ENCODE measurements at places on chromosomes 13 and 19.

GRCh38 chr13:92315265-92315664, 911.3 kb upstream of the GPC6 start:
- DNase-seq, result no peak

- no peak for DNase-seq
Observed at GRCh38 chr13:53460796-53461195, 432.2 kb downstream of the OLFM4 start.

GRCh38 chr13:48411841-48412531, 927 bp downstream of the LPAR6 start:
- DNase-seq, result peak; percentile 43

- DNase-seq, result peak; percentile 35
Observed at GRCh38 chr19:28519218-28519779, 693.7 kb downstream of the UQCRFS1 start.

DNA sequence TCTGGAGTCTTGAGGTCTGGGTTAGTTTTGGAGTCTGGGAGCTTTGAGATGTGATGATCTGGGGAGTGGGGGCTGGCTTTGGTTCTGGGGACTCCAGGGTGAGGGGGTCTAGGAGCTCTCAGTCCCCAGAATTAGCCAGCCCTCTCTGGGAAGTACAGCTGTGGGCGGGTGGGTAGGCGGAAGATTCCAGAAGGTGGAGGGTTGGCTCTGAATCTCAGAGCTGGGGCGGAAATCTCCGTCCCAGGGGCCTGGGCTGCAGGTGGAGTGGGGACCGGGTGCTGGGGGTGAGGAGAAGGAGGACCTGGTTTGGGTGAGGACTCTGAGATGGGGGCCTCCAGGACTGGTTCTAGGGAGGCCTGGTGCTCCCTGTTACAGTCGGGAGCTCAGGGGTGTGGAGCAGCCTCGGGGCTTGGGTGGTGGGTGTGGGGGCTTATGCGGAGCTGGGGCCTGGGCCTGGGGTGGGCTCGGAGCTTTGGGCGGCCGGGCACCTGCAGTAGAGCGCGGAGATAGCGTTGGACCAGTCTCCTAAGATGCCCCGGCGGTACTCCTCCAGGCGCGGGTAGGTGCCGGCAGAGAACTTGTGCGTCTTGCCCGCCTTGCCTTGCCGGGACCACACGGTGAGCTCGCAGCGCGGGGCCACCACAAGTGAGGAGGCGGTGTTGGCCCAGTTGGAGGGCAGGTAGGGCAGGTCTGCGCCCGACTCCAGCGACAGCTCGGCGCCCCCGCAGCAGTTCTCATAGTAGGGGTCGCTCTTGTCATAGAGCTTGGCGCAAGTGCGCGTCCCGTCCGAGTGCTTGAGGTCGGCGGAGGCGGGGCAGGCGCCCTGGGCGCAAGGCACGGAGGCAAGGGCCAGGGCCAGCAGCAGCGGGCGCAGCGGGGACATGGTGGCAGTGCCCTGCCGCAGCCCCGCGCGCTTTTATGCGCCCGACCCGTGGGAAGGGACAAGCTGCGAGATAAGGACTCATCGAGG, at the start of gene SYCN:
SYCN (minus strand) TSS at position 892 of the 970 bp plus-strand sequence; CDS start at position 883, 9 bp downstream.
- no peak for DNase-seq

DNA sequence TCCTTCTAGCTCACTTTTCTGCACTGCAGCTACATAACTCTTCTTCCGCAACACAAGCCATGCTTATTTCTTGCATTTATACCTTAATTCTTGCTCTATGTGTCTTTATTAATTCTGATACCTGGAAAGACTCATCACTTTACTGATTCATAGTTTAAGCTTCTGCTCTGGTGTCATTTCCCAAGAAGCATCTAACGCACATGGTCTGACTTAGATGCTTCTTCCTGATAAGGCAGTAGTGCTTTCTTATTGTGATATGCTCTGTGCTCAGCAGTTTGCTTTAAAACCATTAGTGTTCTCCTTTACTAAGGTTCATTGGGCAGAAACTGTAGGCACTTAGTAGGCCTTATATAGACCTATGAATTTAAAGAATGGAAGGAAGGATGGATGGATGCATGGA, 66.4 kb downstream of the EPSTI1 start:
- no peak for DNase-seq

GRCh38 chr19:50417111-50418081, 1.3 kb upstream of the SPIB start:
- DNase-seq, result no peak

DNA sequence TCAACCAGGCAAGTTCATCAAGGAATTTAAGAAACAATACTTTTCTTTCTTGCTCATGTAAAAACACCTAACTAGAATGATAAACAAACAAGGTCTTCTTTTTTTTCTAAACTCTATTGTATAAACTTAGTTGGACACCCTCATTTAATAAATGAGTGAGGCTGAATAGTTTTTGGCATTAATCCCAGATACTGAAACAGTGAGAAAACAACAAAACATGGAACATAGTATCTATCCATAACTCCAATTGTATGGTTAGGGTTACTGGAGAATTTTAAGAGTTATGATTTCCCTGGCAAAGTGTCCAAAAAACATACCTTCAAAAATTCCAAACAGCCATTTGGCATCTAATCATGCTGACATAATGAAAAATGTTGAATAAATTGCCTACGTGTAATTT, 5.8 kb upstream of the POMP start:
- DNase-seq, result no peak

GRCh38 chr19:49895566-49896297, 955 bp downstream of the IL4I1 start:
- DNase-seq, result no peak

DNA sequence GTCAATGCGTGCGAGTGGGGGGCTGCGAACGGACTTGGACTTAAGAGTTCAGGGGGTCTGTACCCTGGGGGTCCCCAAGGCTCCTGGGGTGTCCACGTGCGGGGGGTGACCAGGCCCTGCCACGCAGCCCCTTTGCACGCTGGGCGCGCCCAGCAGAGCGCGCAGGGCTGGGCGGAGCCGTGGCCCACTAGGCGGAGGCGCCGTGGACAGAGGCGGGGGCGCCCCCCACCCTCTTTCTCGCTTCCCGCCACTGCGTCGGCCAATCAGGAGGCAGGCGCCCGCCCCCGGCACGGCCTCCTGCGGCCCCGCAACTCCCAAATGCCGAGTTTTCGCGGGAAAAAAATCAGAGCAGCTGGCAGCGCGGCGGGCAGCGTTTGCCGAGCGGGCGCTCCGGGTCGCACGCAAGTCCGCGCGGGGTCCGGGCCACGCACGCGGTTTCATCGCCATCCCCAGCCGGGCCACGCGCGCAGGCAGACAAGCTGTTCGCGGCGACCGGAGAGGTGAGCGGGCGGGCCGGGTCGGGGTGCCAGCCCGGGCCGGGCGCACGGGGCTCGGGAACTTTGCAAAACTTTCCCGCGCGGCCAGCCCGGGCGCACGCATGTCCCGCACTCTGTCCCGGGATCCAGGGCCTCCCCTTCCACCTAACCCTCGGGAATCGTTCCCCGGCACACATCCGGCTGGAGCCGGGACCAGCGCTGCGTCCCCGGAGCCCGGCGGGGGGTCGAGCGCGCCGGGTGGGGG, at the start of gene UHRF1:
UHRF1 (plus strand) TSS at position 346 of the 741 bp plus-strand sequence. CDS start 1,385 bp downstream, outside the sequence.
- peak; percentile 28 for DNase-seq

- DNase-seq, result no peak
Observed at GRCh38 chr19:3954107-3954506, 16.8 kb downstream of the DAPK3 start.

DNA sequence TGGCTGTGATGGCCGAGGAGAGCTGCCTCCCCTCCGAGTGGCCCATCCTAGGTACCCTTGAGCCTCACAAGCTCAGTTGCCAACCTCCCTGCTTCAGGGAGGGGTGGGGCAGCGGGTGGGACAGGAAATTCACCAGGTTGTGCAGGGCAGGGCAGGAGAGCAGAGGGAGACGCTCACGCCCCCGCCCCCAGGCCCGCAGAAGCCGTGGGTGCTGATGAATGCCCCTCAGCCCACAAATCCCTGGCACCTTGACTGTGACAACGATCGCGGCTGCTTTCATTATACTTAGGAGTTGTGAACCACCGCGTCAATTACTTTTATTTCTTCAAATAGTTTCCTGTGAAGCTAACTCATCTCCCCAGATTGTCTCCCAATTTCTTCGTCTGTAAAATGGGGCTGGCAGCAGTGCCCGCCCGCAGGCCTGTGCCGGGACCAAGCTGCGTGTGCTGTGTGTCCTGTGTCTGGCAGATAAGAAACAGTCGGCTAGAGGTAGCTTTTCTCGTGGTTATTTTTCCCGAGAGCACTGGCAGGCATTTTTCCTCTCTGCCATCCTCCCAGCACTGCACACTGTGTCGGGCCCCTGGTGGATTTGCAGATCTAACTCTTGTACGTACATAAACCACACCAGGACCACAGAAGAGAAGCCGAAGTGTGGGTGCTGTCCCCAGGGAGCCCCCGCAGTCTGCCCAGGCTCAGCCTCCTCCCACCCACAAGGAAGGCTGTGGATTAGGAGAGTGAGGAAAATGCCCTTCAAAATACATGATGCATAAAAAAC, 7.9 kb upstream of the RASA3 start:
- DNase-seq, result no peak
